ENCODE measurements at places on chromosomes 5 and 9.

GRCh38 chr9:137982200-137982599, 104.6 kb downstream of the CACNA1B start:
- no peak for DNase-seq

GRCh38 chr5:172276214-172276613, 7.3 kb downstream of the UBTD2 start:
- DNase-seq, result no peak

DNA sequence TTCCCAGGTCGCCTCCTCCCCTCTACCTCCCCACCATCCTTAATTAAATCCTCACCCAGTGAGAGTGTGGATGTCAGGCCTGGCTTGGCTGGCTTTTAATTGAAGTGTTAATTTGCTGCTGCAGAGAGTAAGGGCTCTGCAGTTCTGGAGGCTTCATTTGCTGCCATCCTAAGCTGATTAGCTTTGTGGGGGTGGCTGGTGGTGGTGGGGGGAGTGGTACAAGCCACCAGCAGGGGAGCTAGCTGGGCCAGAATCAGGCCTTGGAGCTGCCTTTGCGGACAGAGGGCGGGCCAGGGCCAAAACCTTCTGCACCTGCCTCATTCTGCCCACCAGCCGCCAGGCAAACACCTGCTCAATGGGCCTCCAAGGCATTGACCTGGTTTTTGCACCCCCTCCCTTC, 26.8 kb upstream of the TIFAB start:
- no peak for DNase-seq

GRCh38 chr5:145934276-145934675, 2.1 kb upstream of the SH3RF2 start:
- no peak for DNase-seq

- no peak for DNase-seq
Observed at GRCh38 chr9:76725011-76725546, 39.2 kb upstream of the PCA3 start.

GRCh38 chr5:124234770-124235562, 511.5 kb downstream of the ZNF608 start:
- no peak for DNase-seq

GRCh38 chr5:14741131-14741530, 76.6 kb downstream of the OTULIN start:
- DNase-seq, result no peak

- no peak for DNase-seq
Observed at GRCh38 chr5:167804512-167805220, 486.8 kb upstream of the WWC1 start.

DNA sequence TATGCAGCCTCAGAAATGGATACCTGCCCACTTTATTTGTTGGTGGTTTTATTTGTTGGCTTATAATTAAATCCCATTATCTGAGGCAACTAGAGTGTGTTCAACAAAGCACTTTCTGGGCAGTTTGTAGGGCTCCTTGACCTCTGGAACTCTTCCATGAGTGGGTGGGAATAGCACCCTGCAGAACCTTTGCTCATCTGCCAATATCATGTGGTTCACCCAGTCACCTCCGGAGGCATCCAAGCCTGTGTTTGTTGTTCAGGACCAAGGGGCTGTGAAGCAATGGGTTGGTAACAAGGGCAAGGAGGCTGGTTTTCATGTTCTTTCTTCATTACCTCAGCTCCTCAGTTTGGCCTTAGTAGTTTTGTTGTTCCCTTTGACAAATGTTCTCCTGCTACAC, 314.0 kb downstream of the NDUFS4 start:
- DNase-seq, result no peak

DNA sequence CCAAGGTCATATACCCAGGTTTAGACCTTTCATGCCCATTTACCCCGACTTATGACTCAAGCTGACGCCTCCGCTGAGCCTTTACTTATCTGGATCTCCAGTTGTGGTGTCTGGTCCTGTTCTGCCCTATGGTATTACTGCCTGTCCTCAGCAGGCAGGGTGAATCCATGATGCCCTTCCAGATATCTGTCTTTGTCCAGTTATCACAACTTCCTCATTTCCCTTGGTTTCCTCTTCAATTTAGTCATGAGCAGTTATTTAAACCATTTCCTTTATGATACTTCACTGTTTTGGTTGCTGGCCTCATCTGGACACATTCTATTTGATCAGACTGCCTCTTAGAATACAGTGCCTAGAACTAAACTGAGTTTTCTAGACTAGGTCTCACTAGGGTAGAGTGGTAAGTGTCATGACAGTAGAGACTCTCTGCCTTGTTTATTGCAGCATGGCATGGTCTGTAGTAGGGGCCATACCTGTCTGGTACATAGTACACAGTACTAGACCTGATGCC, 93.3 kb downstream of the MELK start:
- DNase-seq, result no peak

DNA sequence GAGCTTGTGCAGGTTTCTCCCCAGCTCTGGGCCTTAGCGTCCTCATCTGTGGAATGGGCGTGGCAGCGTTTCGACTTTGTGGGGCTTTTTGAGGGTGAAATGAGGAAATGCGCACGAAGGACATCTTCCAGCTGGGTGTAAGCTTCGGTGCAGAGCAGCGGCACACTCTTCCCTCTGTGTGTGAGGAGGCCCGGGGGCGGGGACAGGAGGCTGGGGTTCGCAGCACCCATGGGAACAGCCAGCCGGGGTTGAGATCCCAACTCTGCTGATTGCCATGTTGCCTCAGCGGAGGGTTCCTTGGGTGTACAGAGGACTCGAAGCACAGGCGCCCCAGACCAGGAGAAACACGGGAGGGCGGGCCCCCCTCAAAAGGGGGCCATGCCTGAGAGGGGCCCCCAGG, 265.6 kb downstream of the NSG2 start:
- no peak for DNase-seq

DNA sequence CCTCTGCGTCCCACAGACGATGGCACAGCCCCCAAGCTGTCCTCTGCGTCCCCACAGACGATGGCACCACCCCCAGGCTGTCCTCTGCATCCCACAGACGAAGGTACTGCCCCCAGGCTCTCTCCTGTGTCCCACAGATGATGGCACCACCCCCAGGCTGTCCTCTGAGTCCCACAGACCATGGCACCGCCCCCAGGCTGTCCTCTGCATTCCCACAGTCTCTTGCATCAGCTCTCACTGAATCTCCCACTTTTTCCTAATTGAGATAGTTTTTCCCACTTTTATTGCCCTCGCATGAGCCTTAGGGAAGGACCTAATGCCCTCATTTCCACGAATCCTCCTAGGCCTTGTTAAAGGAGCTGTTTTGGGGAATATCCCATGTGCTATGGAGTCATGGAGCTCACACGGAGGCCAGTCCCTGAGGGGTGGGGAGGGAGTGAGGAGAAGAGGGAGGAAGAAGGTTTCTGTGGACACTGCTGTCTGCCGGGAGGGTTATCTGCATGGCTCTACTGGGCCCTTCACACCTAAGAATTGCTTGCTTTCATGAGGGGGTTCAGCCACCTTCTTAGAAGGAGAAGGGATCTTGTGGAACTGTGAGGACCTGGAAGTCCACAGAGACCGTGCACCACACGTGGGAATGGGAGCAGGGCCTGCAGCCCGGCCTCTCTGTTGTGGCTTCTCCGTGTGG, 58.2 kb upstream of the PTCH1 start:
- no peak for DNase-seq

GRCh38 chr5:115243412-115243811, 19.3 kb downstream of the PGGT1B start:
- no peak for DNase-seq

GRCh38 chr9:124197177-124198095, 60.3 kb upstream of the NEK6 start:
- no peak for DNase-seq

DNA sequence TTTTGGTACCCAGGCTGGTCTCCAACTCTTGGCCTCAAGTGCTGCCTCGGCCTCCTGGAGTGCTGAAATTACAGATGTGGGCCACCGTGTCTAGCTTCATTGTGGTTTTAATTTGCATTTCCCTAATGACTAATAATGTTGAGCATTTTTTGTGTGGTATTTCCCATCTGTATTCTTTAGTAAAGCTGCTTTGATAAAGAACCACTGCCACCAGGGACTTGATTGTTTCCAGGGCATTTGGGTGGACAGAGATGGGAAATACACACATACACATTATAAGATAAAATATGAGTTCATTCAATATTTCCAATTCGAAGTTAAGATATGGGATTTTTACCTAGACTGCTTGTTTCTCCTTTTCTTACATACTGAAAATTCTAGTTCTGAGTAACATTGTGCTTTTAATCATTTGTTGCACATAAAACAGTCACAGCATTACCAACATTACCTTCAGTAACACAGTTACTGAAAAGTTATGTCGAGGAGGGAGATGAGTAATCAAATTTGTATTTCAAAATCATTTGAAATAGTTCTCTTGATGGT, 28.9 kb downstream of the HABP4 start:
- no peak for DNase-seq

DNA sequence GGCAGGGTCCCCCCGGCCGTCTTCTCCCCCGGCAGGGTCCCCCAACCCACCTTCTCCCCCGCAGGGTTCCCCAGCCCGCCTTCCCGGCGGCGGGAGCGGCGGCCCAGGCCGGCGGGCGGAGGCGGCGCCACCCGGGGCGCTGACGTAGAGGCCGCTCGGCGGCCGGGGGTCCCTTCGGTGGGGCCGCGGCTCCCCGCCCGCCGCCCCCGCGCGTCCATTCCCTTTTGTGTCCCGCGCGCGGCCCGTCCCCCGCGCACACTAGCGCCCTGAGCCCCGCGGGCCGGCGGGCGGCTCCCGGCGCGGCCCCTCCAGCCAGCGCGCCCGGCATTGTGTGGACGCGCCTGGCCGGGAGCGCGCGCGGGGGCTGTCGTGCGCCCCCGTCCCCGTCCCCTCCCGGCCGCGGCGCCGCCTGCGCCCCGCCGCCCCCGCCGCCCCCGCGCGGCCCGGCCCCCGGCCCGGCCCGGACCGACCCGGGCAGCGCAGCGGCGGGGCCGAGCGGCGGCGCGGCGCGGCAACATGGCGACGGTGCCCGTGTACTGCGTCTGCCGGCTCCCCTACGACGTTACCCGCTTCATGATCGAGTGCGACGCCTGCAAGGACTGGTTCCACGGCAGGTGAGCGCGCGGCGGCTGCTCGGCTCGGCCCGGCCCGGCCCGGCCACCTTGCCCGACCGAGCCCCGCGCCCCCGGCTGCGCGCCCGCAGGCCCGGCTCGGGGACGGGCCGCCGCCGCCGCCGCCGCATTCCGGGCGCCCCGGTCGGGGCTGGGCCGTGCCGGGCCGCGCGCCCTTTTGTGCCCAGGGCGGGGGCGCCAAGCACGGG, at the start of gene PHF2:
TSS of gene PHF2 (plus strand) at position 327 of the 820 bp plus-strand sequence. CDS start at position 517, 190 bp downstream.
- no peak for DNase-seq

All from Jurkat, Clone E6-1 (cell line).